ENCODE measurements at places on chromosomes 11 and 22.

- no peak for DNase-seq
Observed at GRCh38 chr11:122253589-122254231, 137.7 kb upstream of the BLID start.

GRCh38 chr11:73311394-73311869 is 3.4 kb downstream of the ARHGEF17 start:
- no peak for DNase-seq

GRCh38 chr22:50247748-50248147 is 2.9 kb upstream of the TUBGCP6 start:
- no peak for DNase-seq

DNA sequence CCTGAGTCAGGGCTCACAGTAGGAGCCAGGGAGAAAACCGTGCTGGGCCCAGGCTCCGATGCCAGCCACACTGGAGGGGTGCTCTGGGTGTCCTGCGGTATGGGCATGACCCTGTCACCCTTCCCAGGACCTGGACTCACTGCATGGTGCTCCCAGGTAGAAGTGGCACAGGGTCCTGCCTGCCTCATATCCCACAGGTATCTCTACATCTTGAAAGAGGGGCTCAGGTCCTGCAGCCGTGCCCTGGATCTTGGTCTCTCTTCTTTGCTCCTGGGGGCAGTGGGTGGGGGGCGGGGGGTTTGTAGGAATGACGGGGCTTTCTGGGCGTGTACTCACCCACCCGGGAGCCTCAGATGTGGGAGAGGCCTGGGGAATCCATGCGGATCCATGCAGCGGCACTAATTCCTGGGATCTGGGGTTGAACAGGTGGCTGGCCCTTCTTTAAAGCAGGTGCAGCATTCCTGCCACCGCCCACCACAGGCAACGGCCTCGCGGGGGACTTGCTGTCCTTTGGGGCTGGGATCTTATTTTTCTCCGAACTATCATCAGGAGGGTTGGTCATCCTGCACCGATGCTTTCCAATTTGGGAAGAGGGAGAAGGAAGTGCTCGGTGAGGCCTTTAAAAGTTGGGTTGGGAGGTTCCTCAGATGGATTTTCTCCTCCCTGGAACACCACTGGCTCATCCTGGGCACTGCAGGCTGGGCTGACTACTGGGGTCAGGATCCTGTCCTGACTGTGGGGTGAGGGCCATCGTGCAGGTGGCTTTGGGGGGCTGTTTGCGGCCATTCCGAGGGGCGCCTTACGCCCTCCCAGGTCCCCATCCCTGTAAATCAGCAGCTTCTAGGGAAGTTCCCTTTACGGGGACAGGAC is 886.4 kb downstream of the BRD1 start:
- DNase-seq, result no peak
